ENCODE measurements at places on chromosomes 3 and 15.
A peak's percentile ranks its signal among the peaks of the same experiment; 100 is the strongest.

DNA sequence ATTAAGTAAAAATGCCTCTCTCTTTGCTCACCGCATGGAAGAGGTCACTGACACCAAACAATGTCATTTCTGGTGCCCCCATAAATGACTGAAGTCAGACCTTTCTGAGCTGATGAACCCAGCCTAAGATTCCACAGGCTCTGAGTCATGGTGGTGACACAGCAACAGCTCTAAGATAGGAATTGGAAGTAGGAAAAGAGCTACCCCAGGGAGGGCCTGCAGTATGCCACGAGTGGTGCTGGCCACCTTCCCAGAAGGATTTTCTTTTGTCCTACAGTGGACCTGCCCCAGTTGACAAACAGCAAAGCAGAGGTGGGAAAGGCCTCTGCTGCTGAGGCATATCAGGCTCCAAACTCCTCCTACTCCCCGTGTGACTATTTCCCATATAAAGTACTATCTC lies 208.1 kb downstream of the MINAR1 start:
- peak; percentile 56 for DNase-seq

- DNase-seq = no peak
Measured at GRCh38 chr15:88912500-88912921, 668 bp downstream of the MFGE8 start.

GRCh38 chr3:49775538-49775937 lies 10.8 kb downstream of the IP6K1 start:
- DNase-seq = no peak

- peak; percentile 38 for DNase-seq
Measured at GRCh38 chr3:71710906-71711494, 14.2 kb downstream of the EIF4E3 start.

GRCh38 chr15:93414576-93415231 lies 325.7 kb upstream of the RGMA start:
- DNase-seq = no peak

- no peak for DNase-seq
Measured at GRCh38 chr3:54963641-54964040, 35.8 kb upstream of the LRTM1 start.

DNA sequence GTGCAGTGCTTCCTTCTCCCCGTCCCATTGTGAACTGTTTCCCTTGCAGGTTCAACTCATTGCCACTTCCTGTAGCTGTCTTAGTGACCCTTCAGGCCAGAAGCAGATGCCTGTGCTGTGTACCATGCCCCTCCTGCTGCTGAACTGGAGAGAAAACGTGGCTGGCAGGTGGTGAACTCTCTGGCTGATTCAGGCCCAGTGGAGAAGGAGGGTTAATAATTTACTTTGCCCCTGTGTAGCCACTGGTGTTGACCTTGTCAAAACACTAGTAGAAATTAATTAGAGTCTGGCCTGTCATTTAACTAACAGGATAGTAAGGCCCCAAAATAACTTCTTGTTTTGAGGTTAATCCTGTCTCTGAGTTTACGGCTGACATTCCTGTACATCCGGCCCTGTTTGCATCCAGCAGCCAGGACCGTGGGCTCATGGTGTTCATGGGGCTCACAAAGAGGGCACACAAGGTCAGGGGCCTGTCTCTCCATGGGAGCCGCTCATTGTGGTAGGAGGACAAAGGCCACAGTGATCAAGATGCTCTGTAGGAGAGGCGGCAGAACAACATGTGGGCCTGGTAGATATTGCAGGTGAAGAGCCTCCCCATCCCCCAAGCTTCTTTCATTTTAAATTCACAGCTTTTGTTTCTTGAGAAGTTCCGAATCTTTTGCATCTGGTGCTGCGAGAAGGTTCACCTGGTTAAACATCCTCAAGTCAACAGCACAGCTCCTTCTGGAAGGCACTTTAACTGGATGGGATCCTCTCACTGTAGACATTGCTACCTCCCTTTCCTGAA lies 101.6 kb downstream of the CGNL1 start:
- DNase-seq = no peak

DNA sequence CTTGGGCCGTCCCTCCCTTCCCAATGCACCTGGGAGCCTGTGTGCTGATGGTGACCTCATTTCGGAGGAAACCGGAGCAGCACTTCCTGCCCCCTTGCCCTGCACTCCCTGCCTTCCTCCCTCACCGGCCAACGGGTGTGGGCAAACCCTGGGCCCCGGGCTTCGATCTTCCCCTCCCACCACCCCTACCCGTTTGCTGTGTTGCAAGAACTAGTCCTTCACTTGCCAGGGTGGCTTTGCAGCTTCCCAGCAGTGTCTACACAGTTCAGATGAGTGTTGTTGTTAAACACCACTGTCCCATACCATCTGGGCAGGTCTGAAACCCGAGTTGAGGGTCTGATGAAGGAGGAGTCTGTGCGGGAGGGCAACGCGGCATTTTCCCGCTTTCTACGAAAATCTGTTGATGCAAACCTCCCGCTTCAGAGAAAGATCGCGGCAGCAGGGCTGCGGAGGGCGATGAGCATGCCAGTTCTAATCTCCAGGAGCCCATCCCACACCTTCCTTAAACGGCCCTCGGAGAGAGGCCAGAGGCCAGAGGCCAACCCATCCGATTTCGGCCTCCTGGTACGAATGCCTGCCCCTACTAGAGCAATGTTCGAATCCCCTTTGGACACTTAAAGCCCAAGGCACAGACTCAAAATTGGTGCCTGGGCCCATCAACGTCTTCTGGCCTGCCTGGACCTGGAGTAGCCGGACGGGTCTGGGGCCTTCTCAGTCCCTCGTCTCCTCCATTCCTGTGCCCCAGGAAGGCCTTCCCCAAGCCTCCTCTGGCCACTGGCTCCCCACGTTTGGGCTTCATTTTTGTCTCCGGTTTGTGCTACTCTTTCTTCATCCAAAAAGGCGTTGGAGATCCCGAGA lies 35.7 kb upstream of the POLG start:
- no peak for DNase-seq

GRCh38 chr3:116946376-116946775 lies 236.8 kb downstream of the TUSC7 start:
- DNase-seq = no peak

- DNase-seq = no peak
Measured at GRCh38 chr3:128397484-128397883, 69.2 kb downstream of the DNAJB8 start.

DNA sequence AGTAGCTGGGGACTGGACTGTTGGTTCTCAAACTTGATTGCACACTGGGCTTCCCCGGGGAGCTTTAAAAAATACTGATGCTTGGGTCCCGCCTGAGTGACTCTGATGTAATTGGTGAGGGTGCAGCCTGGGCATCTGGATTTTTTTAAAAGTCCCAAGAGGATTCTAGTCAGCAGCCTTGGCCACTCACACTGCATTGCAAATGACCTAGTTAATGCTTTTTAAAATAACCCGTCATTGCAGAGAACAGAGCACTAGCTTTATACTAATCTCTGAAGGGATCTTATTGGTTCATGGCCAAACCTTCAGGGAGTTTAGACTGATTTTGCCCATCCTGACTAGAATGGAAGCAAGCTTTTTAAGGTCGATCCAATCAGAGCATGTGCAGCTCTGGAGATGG lies 310.6 kb upstream of the PROK2 start:
- DNase-seq = no peak

- DNase-seq = no peak
Measured at GRCh38 chr3:150072576-150072975, 101.9 kb upstream of the PFN2 start.

GRCh38 chr3:87793337-87793877 lies 265.4 kb downstream of the CGGBP1 start:
- no peak for DNase-seq

- DNase-seq = no peak
Measured at GRCh38 chr3:10981961-10982360, 10.6 kb upstream of the SLC6A1 start.

Measured in stromal cell of bone marrow (primary cell).